ENCODE measurements at places on chromosomes 1 and 21. TPM values are rescaled to one million over a fixed set of nuclear protein-coding genes. Genes with fewer than 3 reads are reported as not detected.

GRCh38 chr1:9631613-9632012 is 19.9 kb upstream of the PIK3CD start:
- peaks cover 8% of the 10 kb centered on the region for H3K4me1 ChIP-seq
- H3K27me3 ChIP-seq: no peaks in the 10 kb centered on the region
- no peak overlapping the region for H3K27ac ChIP-seq
- no peaks in the 10 kb centered on the region for H3K36me3 ChIP-seq

- H3K27ac ChIP-seq: peak overlapping the region; percentile 44
- peak overlapping the region; percentile 66 for H3K4me3 ChIP-seq
- no peak for DNase-seq
These were observed 380 bp downstream of the COL18A1 start for GRCh38 chr21:45405271-45405818.

DNA sequence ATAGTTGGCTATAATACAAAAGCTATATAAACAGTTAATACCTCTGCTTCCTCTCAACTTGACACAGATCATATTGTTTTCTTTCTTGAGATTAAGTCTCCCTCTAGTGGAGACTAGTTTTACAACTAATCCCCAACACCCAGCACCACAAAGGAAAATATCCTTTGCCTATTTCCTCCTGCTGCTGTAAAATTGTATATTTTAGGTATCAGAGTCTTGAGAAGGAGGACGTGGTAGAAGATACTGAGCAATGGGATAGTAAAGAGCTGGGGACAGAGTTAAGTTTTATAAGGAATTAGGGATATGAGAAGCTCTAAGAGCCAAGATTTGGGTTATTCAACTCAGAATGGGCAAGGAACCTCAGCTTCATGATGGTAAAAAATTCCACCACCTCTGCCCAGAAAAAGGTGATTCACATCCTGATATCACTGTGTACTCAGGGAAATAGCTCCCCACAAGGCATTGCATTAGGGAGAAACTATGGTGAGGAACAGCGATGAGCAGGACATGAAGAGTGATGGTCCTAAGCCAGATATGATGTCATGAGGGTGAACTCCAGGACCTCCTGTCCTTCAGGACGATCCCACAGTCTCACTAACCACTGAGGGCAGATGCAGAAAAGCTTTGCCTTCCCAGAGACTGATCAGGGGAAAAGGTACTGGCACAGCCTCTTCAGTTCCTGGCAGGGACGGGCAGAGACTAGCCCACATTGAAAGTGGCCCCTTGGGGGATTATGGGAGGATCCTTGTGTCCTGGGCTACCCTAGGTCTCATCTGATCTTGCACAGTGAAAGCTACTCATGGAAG is 14.7 kb upstream of the CFAP126 start:
- DNase-seq: no peak
- no peaks in the 10 kb centered on the region for H3K36me3 ChIP-seq
- no peaks in the 10 kb centered on the region for H3K27me3 ChIP-seq
- H3K4me1 ChIP-seq: no peaks in the 10 kb centered on the region

ADAMTS5 gene
- 0.82 TPM for total RNA-seq
